ENCODE measurements at places on chromosomes 5 and 9.

DNA sequence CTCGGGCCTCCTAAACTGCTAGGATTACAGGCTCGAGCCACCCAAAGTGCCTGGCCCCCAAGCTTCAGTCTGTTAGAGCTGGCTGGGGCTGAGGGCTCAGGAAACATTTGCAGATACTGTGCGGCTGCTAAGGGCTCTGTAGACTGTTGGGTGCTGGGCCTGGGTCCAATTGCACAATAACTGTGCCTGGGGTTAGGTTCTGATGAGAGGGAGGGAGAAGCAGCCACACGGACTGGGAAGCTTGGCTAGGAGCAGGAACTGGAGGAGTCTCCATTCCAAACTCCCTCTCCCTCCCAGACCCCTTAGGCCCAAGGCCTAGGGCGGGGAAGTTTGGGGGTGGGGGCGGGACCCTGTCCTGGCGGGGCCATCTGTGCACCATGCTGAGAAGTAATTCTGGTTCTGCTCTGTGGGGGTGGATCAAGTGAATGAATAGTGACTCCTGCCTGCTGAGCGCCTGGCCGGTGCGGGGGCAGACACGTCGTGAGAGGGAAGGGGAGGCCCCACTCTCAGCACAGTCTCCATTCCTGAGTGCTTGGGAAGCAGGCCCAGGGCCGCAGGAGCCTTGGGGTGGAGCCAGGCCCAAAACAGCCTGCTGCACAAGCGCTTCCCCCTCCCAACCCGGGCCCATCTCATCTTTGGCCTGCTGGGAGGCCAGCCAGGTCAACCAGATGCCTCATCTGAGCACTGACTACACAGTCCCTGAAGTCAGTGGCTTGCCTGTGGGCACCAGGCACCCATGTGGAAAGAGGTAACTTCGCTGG lies 1.5 kb downstream of the ASS1 start:
- no peak for DNase-seq

- no peak for DNase-seq
These were observed 104.7 kb downstream of the NR2F1-AS1 start for GRCh38 chr5:93476251-93476742.

DNA sequence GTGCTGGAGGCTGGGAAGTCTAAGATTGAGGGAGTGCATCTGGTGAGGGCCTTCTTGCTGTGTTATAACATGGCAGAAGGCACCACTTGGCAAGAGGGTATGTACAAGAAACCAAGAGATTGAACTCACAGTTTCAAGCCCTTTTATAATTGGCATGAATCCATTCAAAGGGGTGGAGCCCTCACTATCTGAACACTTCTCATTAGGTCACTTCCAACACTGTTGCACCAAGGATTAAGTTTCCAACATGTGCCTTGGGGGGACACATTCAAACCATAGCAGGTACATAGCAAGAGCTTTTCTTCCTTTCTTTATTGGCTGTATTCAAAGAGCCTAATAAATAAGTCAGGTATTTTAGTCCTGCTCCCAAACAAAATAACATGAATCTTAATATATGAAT lies 62.7 kb downstream of the PRELID2 start:
- DNase-seq: no peak

DNA sequence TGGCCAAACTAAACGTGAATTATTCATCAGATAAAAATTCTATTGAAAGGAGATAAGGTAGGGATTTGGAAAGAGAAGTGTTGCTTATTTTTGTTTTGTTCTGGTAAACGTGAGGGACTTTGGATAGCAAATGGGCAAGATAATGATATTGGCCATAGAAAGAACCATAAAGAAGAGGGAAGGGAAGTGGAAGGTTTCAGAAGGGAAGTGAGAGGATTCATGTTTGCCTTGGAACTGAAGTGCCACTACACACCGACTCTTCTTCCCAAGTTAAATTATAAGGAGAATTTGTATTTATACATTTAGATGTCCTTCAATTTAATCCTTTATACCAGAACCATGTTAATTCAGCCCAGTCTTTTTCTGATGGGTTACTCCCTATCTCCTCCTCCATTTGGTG lies 42.1 kb upstream of the TAF11L2 start:
- DNase-seq: no peak

- no peak for DNase-seq
These were observed 1026.5 kb downstream of the NR2F1-AS1 start for GRCh38 chr5:92554447-92555085.

- DNase-seq: no peak
These were observed 453.4 kb downstream of the TLE4 start for GRCh38 chr9:80025131-80025530.

- DNase-seq: no peak
These were observed 69.2 kb upstream of the RPS23 start for GRCh38 chr5:82347201-82347865.

GRCh38 chr9:108104991-108105390 lies 615.4 kb upstream of the KLF4 start:
- DNase-seq: no peak

DNA sequence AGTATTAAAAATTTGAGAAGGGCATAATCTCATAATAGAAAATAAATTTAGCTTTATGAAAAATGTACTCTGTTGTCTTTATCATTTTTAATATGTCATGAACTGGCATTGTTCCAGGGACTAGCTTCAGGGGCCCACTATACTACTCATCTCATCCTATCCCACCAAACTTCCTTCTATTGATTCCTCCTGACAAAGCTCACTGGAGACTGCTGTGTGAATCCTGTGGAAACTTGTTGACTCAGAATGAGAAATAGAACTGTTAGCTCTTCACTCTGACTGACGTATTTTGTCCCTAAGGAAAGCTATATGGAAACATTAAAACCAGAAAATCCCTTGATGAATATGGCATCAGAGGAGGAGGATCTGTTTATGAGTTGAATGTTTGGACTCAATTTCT lies 29.8 kb upstream of the BNIP1 start:
- DNase-seq: no peak

GRCh38 chr5:1706021-1706420 lies 93.6 kb downstream of the MRPL36 start:
- DNase-seq: no peak

DNA sequence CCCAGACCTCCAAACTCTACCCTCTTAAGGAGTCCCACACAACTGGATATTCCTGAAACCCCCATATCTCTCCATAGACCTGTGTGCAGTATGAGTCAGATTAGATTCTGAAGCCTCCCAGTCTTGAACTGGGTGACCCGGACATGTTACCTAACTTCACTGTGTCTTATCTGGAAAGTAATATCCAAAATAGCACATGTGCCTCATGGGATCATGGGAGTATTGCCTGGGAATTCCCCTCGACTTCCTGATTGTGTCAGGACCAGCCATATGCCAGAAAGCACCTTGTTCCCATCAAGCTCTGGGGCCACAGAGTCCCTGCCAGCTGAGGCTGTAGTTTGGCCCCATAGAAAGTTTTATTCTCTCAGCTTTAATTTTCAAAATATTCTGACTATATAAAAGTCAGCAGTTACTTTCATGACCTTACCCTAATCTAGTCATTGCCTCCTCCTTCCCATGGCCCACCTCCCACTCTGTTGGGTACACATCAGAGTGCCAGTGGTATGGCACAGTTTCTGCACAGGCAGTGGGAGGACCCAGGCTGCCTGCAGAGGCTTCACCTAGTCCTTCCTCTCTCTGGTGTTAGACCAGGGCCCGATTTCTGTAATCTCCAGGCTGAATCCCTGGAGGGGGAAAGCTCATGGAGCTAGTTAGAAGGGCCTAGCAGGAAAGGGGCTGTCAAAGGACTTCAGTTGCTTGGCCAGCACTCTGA lies 19.5 kb upstream of the B4GALT1 start:
- DNase-seq: no peak

- no peak for DNase-seq
These were observed 242.5 kb upstream of the RIOK2 start for GRCh38 chr5:97425511-97425910.

DNA sequence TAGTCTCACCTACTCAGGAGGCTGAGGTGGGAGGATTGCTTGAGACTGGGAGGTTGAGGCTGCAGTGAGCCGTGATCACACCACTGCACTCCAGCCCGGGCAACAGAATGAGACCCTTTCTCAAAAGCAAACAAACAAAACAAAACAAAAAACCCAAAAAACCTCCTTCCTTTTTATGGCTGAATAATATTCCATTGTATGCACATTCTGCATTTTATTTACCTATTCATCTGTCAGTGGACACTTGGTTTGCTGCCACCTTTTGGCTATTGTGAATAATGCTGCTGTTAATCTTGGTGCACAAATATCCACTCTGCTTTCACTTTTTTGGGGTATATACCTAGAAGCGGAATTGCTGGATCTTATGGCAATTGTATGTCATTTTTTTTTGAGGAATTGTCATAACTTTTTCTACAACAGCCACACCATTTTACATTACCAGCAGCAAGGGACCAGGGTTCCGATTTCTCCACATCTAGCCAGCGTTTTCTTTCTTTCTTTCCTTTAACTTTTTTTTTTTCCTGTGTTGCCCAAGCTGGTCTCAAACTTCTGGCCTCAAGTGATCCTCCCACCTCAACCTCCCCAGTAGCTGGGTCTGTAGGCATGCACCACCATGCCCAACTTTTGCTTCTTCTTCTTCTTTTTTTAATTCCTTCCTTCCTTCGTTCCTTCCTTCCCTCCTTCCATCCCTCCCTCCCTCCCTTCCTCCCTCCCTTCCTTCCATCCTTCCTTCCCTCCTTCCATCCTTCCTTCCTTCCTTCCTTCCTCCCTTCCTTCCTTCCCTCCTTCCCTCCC lies 30.6 kb downstream of the NKX2-5 start:
- no peak for DNase-seq

- DNase-seq: no peak
These were observed 118.6 kb downstream of the SPEF2 start for GRCh38 chr5:35736280-35736679.

DNA sequence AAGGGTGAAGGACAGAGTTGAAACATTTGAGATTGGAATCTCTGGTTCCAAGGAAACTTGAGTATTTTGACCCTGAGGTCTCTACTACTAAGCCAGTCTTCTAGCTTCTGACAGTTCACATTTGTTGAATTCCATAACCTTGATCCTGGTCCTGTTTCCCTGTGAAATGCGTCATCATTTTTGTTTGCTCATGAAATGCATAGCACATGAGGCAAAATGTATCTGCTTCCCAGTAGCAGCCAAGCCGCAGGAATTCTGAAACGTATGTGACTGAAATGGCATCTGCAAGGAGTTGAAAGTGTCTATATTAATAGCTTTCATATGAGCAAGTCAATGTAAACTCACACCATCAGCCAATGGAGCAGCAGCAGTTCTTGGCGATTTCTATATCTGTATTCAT lies 307.9 kb downstream of the CSNK1G3 start:
- DNase-seq: peak; percentile 89

DNA sequence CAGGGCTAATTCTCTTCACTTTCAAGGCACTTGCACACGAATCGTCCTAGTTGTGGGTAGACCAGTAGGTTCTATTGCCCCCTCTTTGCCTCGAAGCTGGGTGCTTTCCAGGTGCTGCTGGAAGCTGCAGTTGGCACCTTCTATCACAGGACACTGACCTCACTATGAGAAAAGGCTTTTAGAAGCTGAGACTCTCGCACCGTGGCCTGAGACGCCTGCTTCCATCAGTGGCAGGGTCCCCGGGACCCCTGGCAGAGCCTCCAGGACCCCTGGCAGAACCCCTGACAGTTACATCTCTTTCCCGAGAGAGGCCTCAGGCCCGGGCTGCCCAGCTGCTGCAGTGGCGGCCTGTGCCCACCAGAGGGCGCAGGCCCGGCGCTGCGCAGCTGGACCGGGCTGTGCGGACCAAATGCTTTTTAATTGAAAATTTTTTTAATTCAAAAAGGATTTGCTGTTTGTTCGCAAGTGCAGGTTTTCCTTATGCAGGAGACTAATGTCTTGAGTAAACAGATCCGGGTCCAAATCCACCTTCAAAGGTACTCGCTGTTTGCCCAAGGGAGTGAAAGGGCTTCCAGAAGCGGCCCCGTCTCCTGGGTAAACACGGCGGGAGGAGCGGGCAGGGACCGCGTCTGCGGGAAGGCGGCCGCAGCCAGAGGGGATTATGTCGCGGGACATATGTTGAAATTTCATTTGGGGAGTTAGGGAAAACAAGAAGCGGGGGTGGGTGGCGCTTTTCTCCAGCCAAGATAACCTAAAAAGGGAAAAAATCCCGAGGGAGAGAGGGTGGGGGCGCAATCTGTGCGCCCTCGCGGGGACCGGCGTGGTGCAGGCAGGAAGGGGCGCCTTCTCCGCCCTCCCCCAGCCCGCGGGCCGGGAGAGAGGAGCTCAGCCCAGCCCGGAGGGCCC lies 114.5 kb upstream of the LMX1B start:
- no peak for DNase-seq

GRCh38 chr9:131840220-131840619 lies 100.3 kb upstream of the RAPGEF1 start:
- no peak for DNase-seq

DNA sequence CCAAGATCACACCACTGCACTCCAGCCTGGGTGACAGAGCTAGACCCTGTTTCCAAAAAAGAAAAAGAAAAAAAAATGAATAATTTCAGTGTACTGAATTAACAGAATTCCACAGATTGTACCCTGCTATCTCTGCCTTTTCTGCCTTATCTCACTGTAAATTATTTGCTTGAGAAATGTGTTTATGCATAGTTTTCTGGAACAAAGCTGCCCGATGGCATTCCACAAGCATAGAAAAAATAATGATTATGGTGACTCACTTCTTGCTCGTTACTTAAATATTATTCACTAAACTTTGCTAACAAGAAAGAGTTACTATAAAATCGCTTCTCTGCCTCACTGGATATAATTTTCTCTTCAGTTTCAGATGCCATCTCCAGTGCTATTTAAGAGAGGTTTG lies 88.7 kb upstream of the FAM169A start:
- no peak for DNase-seq

DNA sequence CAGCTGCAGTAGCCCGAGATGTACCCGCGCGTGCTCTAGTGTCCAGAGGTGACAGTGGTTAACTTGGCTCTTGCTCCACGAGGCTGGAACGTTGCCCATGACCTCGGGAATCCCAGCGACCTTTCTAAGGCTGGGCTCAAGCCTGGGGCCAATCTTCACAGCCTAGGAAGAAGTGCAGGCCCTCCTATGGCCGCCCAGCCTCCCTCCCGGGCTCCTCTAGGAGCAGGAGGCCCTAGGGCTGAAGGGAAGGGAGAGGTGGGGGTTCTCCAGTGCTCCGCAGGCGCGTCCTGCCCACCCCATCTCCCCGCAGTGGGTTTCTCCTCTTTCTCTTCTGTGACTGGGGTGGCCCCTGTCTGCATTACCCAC lies 13.3 kb downstream of the NR2F1 start:
- no peak for DNase-seq

GRCh38 chr5:178318382-178318781 lies 85.8 kb upstream of the PHYKPL start:
- no peak for DNase-seq

DNA sequence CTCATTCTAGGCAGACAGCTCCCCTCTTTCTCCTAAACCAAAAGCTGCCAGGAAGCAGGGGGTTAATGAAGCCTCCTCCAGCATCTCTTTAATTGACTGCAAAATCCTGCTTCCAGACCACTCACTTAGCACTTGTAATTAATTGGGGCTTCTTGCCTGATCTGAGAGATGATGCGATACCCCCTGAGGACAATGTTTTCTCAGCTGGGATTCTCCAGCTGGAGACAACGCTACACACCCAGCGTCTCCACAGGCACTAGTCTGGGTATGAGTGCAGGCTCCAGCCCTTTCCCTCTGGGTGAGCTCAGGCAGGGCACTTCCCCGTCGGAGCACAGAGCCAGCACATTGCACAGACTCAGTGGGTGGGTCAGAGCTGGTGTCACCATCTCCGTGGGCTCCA lies 16.1 kb downstream of the CPLX2 start:
- no peak for DNase-seq

GRCh38 chr5:102582696-102583095 lies 83.9 kb upstream of the SLCO6A1 start:
- peak; percentile 47 for DNase-seq

- no peak for DNase-seq
These were observed 541.2 kb downstream of the CDH10 start for GRCh38 chr5:24103451-24104023.

- no peak for DNase-seq
These were observed 2.0 kb upstream of the ASTN2 start for GRCh38 chr9:117416856-117417255.
